ENCODE measurements at places on chromosomes 11 and 22.

DNA sequence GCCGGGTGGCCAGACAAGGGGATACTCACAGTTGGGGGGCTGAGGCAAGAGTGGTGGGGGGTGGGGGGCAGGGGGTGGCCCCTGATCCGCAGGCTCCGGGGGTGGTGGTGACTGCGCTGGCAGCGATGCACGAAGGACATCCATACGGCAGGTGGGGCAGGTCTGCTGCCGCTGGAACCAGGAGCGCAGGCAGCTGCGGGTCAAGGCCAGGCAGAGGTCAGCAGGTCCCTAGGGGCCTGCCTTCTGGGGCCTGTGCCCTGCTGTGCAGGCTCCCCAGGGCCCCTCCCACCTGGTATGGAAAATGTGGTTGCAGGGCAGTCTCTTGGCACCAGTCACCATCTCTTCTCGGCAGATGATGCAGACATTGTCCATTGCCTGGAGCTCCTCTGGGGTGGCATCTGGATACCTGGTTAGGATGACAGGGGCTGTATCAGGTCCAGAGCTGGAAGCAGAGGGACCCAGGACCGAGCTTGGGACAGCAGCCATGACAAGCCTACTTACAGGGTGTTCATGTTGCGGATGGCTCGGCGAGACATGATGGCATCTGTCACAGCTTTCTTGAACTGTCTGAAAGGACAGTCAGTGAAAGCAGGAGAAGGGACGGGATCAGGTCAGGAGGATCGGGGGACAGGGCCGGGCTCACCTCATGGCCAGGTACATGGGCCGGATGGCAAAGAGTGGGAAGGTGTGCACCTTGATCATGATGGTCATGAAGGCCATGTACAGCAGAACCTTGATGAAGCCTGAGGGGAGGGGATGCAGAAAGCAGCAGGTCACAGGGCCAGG, 3.5 kb downstream of the SYVN1 start:
- H3K27me3 ChIP-seq, result no peaks in the 10 kb centered on the region
- no peak for DNase-seq
- H3K36me3 ChIP-seq, result peaks cover 6% of the 10 kb centered on the region
- peaks cover 45% of the 10 kb centered on the region for H3K4me1 ChIP-seq
- peak overlapping the region; percentile 100 for H3K27ac ChIP-seq

- H3K4me1 ChIP-seq, result no peaks in the 10 kb centered on the region
- no peaks in the 10 kb centered on the region for H3K36me3 ChIP-seq
- H3K27me3 ChIP-seq, result peaks cover 25% of the 10 kb centered on the region
- DNase-seq, result no peak
Measured at GRCh38 chr11:130555251-130555841, 106.9 kb downstream of the ADAMTS15 start.

DNA sequence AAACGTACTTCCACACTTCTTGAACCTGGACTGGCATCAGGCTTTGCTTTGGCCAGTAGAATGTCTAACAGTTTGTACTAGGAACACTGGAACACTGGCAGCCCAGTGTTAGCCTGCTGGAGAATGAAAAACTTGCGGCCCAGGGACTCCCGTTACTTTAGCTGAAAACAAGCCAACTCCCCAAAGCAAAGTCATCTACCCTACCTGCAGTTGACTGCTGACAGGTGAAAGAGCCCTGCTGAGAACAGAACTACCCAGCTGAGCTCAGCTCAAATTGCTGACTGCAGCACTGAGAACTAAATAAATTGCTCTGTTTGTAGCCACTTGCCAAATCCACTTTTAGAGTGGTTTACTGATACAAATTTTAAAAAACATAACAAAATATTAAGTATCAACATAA, 342.5 kb downstream of the LRRC4C start:
- H3K4me1 ChIP-seq, result no peaks in the 10 kb centered on the region
- no peak overlapping the region for H3K27ac ChIP-seq
- H3K4me3 ChIP-seq, result no peak overlapping the region
- no peaks in the 10 kb centered on the region for H3K36me3 ChIP-seq

- peak; percentile 65 for DNase-seq
- H3K4me3 ChIP-seq, result peak overlapping the region; percentile 77
- peaks cover 7% of the 10 kb centered on the region for H3K4me1 ChIP-seq
- H3K27me3 ChIP-seq, result peaks cover 5% of the 10 kb centered on the region
- H3K36me3 ChIP-seq, result no peaks in the 10 kb centered on the region
- H3K27ac ChIP-seq, result no peak overlapping the region
Measured at GRCh38 chr11:848380-848931, 5.8 kb downstream of the TSPAN4 start.

DNA sequence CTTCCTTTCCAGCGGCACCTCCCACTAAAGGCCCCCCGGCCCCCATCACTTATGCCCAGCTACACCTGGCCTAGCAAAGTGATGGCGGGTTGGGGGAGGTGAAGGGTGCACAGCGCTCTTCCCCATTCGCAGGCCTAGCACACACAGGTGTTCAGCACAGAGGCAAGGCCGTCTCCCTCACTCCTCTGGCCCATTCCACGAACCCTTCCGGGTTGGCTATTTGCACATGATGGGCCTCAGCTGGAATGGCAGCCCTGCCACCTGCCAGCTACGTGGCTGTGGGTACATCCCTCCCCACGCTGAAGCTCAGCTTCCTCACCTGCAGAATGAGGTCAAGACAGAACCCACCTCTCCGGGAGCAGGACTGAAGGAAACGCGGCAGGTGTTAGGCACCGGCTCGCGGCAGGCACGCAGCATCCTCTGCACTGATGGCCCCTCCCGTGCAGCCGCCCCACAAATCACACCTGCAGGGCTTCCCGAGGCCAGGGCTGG, 4.8 kb downstream of the KIAA0930 start:
- H3K4me3 ChIP-seq, result peak overlapping the region; percentile 83
- H3K4me1 ChIP-seq, result peaks cover 48% of the 10 kb centered on the region
- no peaks in the 10 kb centered on the region for H3K36me3 ChIP-seq
- H3K27ac ChIP-seq, result peak overlapping the region; percentile 96

DNA sequence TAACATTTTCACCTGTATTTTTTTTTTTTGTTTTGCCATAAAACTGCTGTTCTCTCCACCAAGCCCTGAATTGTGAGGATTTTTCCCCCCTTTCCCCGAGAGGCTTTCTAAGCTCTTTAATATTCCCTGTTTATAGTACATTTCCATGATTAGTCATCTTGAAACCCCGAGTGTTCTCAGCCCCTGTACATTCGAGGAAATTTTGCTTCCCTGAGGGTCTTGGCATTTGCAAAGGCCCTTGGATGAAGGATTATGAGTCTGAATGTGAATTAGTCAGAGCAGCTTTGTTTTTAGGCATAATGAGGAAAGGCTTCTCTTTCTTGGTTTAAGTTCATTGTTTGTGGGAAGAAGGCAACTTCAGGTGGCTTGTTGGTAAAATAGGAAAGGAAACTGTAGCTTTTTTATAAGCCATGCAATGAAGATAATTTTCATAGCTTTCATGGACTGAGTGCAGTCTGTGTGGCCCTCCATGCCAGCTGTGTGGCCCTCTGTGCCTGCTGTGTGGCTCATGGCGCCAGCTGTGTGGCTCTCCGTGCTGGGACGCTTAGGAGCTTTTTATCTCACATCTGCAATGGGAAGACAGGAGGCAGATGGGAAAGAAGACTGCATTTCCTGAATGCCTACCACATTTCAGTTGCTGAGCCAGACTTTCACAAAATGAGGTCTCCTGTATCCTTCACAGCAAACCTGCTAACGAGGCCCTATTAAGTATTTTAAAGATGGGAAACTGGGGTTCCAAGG, 129.0 kb downstream of the TEAD1 start:
- H3K4me3 ChIP-seq, result no peak overlapping the region
- H3K4me1 ChIP-seq, result no peaks in the 10 kb centered on the region
- no peak overlapping the region for H3K27ac ChIP-seq
- no peak for DNase-seq

DNA sequence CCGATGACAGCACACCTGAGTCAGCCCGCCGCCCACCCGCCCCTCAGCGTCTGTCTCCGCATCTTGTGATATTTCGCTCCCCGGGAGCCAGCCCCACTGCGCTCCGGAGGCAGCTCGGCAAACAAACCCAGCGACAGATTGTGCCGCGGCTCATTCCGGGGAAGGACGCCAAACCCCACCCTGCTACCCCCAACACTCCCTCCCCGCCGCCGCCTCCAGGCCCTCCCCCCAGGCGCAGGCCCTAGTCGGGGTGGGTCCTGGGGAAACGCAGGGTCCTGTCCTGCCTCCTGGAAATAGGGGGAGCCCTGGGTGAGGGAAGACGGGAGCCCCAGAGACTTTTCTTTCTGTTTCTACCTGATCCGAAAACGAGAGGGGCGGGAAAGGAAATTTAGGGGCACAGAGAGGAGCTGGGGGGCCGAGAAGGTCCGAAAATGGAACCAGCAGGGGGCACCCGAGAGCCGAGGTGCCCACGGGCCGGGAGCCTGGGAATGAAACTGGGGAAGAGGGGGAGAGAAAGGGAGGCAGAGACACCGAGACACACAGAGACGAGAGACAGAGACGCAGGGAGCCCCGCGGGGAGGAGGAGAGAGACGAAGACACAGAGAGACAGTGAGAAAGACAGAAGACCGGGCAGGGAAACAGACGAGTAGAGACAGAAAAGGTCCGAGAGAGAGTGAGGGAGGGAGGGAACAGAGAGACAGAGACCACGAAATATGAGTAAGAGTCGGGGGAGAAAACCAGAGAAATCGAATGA, 1.7 kb upstream of the RTN4RL2 start:
- H3K36me3 ChIP-seq, result no peaks in the 10 kb centered on the region
- H3K4me1 ChIP-seq, result peaks cover 33% of the 10 kb centered on the region
- no peak overlapping the region for H3K27ac ChIP-seq
- DNase-seq, result peak; percentile 45
- peak overlapping the region; percentile 97 for H3K4me3 ChIP-seq

DNA sequence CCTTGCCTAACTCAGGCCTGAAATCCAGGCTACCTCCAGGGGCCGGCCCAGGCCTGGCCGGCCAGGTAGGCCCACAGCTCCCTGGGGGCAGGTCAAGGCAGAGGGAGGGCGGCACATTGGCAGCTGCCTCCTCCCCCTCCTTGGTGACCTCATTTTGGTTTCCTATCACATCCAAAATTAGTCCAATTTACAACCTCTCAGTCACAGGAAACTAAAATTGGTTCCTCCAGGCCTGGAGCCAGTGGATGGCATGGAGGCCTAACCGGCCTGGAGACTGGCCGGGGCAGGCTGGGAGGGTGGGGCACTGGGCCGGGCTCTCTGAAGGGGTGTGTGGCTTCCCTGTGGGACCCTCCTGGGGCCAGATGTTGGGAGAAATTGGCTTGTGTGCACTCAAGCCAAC, 35.9 kb downstream of the LRRC10B start:
- no peak overlapping the region for H3K27ac ChIP-seq
- peaks cover 19% of the 10 kb centered on the region for H3K4me1 ChIP-seq
- no peak overlapping the region for H3K4me3 ChIP-seq
- DNase-seq, result no peak
- no peaks in the 10 kb centered on the region for H3K36me3 ChIP-seq
- peaks cover 67% of the 10 kb centered on the region for H3K27me3 ChIP-seq

DNA sequence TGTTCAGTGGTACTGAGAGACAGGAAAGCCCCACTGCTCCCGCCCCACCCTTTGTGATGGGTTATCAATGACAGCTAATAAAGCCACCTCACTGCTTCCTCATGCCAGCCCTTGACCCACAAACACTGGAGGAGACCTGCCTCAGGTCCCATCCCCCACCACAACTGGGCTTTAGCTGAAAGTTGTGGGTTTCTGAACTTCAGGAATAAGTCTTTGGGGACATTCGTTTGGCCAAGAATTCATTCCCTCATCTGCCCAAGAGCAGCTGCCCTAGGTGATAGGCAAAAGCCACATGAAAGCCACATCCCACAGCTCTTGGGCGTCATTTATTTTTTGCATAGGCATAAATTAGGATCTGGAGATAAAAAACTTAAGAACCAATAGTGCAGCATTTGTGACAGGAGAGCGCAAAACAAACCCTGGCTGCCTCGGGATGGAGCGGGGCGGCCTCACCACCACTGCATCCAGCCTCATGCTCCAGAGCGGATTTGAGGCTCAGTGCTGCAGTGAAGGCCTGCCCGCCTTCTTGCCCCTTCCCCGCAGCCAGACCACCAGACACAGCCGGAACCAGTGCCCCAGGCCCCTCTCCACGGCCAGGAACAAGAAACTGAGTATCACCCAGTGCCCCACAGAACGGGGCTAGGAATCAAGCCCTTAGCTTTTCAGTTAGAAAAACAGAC, 21.2 kb downstream of the SUN2 start:
- no peaks in the 10 kb centered on the region for H3K36me3 ChIP-seq
- no peak overlapping the region for H3K4me3 ChIP-seq
- no peak for DNase-seq

GRCh38 chr22:38618682-38619081, 37.5 kb downstream of the FAM227A start:
- H3K27me3 ChIP-seq, result peaks cover 26% of the 10 kb centered on the region
- no peaks in the 10 kb centered on the region for H3K4me1 ChIP-seq
- no peak for DNase-seq
- H3K36me3 ChIP-seq, result no peaks in the 10 kb centered on the region

DNA sequence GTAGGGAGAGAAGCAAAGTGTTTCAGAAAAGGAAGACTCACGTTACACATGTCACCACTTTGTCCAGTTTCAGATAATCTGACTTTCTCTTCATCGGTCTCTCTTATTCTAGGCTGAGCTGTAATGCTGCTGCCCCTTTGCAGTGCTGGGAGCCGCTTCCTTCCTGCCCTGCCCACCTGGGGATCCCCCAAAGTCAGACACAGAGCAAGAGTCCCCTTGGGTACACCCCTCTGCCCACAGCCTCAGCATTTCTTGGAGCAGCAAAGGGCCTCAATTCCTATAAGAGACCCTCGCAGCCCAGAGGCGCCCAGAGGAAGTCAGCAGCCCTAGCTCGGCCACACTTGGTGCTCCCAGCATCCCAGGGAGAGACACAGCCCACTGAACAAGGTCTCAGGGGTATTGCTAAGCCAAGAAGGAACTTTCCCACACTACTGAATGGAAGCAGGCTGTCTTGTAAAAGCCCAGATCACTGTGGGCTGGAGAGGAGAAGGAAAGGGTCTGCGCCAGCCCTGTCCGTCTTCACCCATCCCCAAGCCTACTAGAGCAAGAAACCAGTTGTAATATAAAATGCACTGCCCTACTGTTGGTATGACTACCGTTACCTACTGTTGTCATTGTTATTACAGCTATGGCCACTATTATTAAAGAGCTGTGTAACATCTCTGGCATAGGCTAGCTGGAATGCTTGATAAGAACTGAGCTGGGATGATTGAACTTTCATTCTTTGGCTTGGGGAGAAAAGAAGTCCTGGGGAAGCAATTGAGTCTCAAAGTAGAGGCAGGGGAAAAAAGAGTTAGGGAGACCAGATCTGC, 31.2 kb upstream of the SMIM35 start:
- no peak for DNase-seq
- H3K4me3 ChIP-seq, result peak overlapping the region; percentile 42
- H3K4me1 ChIP-seq, result peaks cover 8% of the 10 kb centered on the region
- H3K27ac ChIP-seq, result peak overlapping the region; percentile 14
- peaks cover 48% of the 10 kb centered on the region for H3K27me3 ChIP-seq

DNA sequence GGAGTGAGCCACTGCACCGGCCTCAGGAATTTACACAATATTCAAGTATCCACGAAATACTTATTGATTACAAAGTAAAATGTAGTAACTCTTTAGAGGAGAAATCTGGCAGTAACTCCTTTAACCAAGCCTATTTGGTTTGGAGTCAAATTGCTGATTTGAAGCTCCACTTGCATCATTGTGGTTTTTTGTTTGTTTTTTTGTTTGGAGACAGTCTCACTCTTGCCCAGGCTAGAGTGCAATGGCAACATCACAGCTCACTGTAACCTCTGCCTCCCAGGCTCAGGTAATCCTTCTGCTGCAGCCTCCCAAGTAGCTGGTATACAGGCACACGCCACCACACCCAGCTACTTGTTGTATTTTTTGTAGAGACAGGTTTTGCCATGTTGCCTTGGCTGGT, 6.4 kb upstream of the QSER1 start:
- H3K27ac ChIP-seq, result no peak overlapping the region
- no peak overlapping the region for H3K4me3 ChIP-seq
- DNase-seq, result no peak
- H3K36me3 ChIP-seq, result no peaks in the 10 kb centered on the region

- no peak for DNase-seq
- peaks cover 33% of the 10 kb centered on the region for H3K27me3 ChIP-seq
- no peak overlapping the region for H3K27ac ChIP-seq
- no peaks in the 10 kb centered on the region for H3K36me3 ChIP-seq
- peaks cover 18% of the 10 kb centered on the region for H3K4me1 ChIP-seq
Measured at GRCh38 chr11:122101625-122102291, 14.3 kb downstream of the BLID start.

Measured in naive B cell (primary cell).